ENCODE measurements at places on chromosomes 5 and 9. TPM values are rescaled to one million over a fixed set of nuclear protein-coding genes. Genes with fewer than 3 reads are reported as not detected.

DNA sequence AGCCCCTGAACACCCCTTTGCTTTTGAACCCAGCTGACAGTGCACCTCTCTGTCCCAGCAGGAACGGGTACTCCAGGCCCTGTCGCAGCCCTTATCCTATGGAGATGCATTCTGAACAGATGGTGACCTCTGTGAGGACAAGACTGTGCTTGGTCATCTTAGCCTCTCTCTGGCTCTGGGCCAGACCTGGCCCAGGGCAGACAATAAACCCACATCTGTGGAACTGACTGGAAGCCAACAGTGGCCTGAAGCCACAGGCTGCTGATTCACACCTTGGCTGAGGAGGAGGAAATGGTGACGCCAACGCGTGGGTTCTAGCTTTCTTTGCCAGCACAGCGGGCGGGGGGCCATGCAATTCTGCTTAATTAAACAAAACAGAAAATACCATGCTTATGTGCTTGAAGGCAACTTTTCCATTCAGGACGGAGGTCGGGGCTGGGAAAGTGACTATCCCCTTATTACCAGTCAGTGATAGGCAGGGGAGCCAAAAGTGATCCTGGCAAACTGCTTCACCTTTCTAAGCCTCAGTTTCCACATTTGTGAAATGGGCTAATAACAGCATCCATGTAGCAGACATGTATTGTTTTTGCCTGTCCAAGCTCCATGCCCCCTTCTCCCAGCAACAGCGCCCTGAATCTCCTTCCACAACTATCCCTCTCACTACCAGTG is 10.8 kb downstream of the SH3PXD2B start:
- H3K4me3 ChIP-seq, result no peak overlapping the region
- H3K4me1 ChIP-seq, result peaks cover 16% of the 10 kb centered on the region
- H3K36me3 ChIP-seq, result no peaks in the 10 kb centered on the region

GRCh38 chr9:129125478-129125877 is 14.3 kb downstream of the PTPA start:
- H3K4me1 ChIP-seq, result peaks cover 2% of the 10 kb centered on the region
- no peak overlapping the region for H3K27ac ChIP-seq
- no peak overlapping the region for H3K4me3 ChIP-seq
- no peak for DNase-seq
- H3K27me3 ChIP-seq, result no peaks in the 10 kb centered on the region
- peaks cover 20% of the 10 kb centered on the region for H3K36me3 ChIP-seq

DNA sequence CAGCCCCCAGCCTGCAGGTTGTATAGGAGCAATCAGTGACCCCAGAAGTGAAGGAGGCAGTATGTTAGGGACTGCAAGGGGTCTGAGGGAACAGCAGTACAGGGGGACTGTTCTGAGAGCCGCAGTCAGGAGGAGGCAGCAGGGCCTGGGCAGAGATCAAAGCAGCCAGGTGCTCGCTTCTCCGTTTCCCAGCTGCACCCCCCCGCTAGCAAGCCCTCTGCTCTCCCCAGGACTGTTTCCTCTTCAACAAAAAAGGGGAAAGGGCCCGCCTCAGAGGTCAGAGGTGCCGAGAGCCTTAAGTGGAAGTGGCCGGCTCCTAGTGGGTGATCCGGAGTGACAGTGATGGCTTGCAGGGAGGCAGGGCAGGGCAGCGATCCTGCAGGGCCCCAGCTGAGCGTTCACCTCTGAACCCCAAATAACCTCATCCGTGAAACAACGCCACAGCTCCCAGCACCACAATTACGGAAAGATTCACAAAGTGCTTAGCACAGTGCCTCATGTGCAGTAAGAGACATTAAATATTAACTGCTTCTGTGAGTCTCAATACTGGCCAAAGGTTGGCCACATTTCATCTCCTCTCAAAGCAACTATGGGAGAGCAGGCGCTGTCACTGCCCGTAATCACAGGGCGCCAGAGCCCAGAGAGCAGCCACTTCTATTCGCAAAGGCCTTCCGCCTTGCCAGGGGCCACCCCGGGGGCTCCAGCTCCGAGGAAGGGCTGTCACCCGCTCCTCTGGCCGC is 8.0 kb downstream of the CLPTM1L start:
- H3K4me3 ChIP-seq, result no peak overlapping the region
- peaks cover 17% of the 10 kb centered on the region for H3K36me3 ChIP-seq
- H3K27me3 ChIP-seq, result no peaks in the 10 kb centered on the region

- peaks cover 22% of the 10 kb centered on the region for H3K4me1 ChIP-seq
- H3K27ac ChIP-seq, result no peak overlapping the region
- DNase-seq, result no peak
- H3K27me3 ChIP-seq, result peaks cover 3% of the 10 kb centered on the region
These were observed 175.1 kb upstream of the OTULINL start for GRCh38 chr5:14406554-14406849.

- no peaks in the 10 kb centered on the region for H3K27me3 ChIP-seq
- no peak overlapping the region for H3K27ac ChIP-seq
- no peaks in the 10 kb centered on the region for H3K36me3 ChIP-seq
- no peak for DNase-seq
- H3K4me1 ChIP-seq, result no peaks in the 10 kb centered on the region
These were observed 88.3 kb downstream of the BRINP1 start for GRCh38 chr9:119280740-119281485.

GRCh38 chr9:82495884-82496777 is 507.6 kb downstream of the SPATA31D1 start:
- H3K27ac ChIP-seq, result no peak overlapping the region
- H3K4me1 ChIP-seq, result no peaks in the 10 kb centered on the region
- no peaks in the 10 kb centered on the region for H3K36me3 ChIP-seq
- H3K27me3 ChIP-seq, result no peaks in the 10 kb centered on the region
- DNase-seq, result no peak

DNA sequence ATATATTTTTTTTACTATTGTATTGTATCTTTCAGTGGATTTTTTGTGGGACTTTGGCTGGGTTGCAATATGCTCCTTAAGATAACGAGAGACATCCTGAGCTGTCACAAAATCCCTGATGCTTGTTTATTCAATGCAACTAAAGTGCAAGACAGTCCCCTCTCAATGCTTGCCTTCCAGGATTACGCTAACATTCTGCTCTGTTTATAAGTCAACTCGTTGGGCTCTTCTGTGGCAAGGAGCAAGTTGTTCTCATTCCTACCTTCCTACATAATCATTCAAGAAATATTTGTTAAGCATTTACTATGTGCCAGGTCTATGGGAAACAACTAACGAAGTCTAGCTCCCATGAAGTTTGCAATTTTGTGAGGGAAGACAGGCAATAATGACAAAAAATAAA is 40.4 kb downstream of the JAKMIP2 start:
- H3K4me1 ChIP-seq, result no peaks in the 10 kb centered on the region
- H3K27me3 ChIP-seq, result no peaks in the 10 kb centered on the region
- H3K27ac ChIP-seq, result no peak overlapping the region
- no peak overlapping the region for H3K4me3 ChIP-seq
- no peaks in the 10 kb centered on the region for H3K36me3 ChIP-seq
- DNase-seq, result no peak

DNA sequence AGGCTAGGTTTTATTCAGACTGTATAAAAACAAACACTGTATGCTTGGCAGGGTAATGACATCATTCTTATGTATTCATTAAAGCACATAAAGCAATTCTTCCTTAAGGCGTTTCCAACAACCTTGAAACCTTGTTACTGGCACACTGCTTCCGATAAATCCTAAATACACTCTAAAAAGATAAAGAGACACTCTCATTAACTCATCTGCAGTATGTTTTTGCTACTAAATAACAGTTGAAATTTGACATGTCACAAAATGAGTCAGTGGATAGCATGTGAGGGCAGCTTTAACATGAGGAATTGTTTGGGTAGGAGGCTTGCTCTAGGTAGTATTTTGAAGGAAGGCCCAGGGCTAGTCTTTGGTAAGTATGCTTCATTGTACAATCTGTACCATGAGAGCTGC is 13.7 kb downstream of the YIPF5 start:
- no peak overlapping the region for H3K4me3 ChIP-seq
- no peak for DNase-seq
- no peaks in the 10 kb centered on the region for H3K27me3 ChIP-seq
- no peak overlapping the region for H3K27ac ChIP-seq
- H3K36me3 ChIP-seq, result peaks cover 9% of the 10 kb centered on the region
- no peaks in the 10 kb centered on the region for H3K4me1 ChIP-seq

DNA sequence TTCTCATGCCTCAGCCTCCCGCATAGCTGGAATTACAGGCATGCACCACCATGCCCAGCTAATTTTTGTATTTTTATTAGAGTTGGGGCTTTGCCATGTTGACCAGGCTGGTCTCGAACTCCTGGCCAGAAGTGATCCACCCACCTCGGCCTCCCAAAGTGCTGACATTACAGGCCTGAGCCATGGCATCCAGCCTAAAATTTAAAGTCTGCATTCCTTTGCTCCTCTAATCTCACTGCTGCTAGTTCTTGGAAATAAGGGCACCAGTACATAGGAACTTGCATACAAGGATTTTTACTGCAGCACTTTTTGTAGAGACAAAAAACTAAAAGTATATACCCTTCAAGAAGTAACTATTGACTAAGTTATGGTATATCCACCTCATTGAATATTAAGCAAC is 20.0 kb upstream of the DCP2 start:
- H3K36me3 ChIP-seq, result no peaks in the 10 kb centered on the region
- H3K27ac ChIP-seq, result no peak overlapping the region
- no peak for DNase-seq
- H3K4me1 ChIP-seq, result peaks cover 18% of the 10 kb centered on the region
- no peak overlapping the region for H3K4me3 ChIP-seq
- peaks cover 9% of the 10 kb centered on the region for H3K27me3 ChIP-seq

GRCh38 chr5:159956074-159956473 is 39.8 kb downstream of the ADRA1B start:
- H3K4me1 ChIP-seq, result no peaks in the 10 kb centered on the region
- no peak overlapping the region for H3K4me3 ChIP-seq
- H3K36me3 ChIP-seq, result no peaks in the 10 kb centered on the region
- no peak for DNase-seq
- H3K27ac ChIP-seq, result no peak overlapping the region
- peaks cover 13% of the 10 kb centered on the region for H3K27me3 ChIP-seq

GRCh38 chr5:160925281-160925680 is 73.3 kb upstream of the ATP10B start:
- DNase-seq, result no peak
- H3K4me3 ChIP-seq, result no peak overlapping the region
- H3K27me3 ChIP-seq, result no peaks in the 10 kb centered on the region

Gene SPATA31E1
- total RNA-seq, result not detected

Gene C7
- total RNA-seq, result not detected

Gene CER1
- total RNA-seq, result not detected

All from activated naive CD8-positive, alpha-beta T cell treated with anti-CD3 and anti-CD28 coated beads, Interleukin-2, amount 10 ng/mL, durations not matched to agents 7 days and 5 days (primary cell).